ENCODE measurements at places on chromosomes 3 and 15.

- no peak for DNase-seq
Measured at GRCh38 chr15:63037976-63038720, 4.4 kb upstream of the TPM1 start.

DNA sequence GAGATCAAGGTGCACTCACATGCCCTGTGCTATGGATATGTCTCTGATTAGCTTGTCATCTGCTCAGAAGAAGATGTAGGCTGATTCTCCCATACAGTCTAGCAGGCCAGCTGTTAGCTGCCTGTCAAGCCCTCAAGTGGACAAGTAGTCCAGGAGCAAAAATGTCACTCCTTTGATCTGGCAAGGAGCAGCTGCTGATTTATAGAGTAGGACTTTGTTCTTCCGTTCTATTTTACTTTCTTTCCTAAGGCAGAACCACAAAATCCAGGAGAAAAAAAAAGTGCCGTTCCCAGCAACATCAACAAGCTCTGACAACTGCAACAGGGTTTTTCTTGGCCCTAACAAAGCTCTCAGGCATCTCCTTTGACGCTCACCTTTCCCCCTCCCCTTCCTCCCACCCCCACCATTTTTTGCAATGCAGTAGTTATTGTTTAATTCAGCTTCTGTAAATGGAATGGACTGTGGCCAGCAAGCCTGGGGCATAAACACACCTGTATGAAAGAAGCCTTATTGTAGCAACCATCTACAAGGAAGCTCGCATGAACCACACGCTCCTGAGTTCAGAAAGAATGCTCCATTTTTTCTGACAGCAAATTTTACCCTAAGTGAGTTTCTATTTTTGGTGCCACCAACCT is 196.3 kb downstream of the MEIS2 start:
- DNase-seq: no peak

- DNase-seq: no peak
Measured at GRCh38 chr3:17431004-17431403, 311.4 kb downstream of the TBC1D5 start.

GRCh38 chr3:31353166-31353565 is 179.6 kb upstream of the STT3B start:
- no peak for DNase-seq

DNA sequence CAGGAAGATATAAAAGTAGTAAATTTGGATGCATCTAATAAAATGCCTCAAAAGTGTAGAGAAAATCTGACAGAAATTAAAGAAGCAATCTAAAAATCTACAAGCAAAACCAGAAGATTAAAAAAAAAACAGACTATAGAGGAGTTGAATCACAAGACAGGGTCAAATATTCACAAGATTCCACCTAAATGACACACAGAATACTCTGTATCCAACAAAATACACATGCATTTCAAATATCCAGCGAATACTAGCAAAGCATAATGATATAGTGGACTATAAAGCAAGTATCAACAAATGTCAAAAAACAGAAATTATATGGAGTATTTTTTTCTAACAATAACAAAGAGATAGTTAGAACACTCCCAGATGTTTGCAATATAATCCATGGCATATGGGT is 20.5 kb upstream of the ACTC1 start:
- no peak for DNase-seq

DNA sequence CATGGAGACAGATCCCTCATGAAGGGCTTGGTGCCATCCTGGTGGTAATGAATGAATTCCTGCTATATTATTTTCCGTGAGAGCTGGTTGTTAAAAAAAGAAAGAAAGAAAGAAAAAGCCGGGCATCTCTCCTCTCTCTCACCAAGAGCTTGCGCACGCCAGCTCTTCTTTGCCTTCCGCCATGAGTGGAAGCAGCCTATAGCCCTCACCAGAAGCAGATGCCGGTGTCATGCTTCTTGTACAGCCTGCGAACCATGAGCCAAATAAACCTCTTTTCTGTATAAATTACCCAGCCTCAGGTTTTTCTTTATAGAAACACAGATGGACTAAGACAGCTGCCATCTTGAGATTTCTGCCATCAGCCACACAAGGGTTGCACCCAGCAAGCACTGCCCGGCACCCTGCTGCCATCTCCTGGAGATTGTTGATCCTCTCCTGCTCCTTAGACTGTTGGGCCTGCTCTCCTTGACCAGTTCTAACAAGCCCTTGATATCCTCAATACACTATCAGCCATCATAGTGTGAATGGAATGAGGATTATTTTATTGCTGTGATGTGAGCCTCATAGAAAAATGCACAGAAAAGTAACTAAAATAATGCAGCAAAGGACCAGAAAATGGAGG is 3.5 kb upstream of the AHSG start:
- no peak for DNase-seq

DNA sequence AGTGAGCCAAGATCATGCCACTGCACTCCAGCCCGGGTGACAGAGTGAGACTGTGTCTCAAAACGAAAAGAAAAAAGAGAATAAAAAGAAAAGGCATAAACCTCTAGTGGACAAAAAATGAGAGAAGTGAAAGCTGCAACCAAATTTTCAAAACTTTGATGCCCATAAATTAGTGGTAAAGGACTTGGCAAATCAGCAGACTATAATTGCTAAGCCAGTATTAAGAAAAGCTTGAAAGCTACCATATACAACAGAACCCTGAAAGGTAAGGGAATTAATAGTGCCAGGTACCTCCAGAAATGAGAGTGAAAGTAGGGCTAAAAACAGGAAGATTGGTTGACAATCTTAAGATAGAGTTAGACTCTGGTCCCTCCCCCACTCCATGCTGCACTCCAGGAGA is 32.9 kb upstream of the SLC22A13 start:
- DNase-seq: no peak

GRCh38 chr3:172129850-172130716 is 90.7 kb downstream of the FNDC3B start:
- no peak for DNase-seq

DNA sequence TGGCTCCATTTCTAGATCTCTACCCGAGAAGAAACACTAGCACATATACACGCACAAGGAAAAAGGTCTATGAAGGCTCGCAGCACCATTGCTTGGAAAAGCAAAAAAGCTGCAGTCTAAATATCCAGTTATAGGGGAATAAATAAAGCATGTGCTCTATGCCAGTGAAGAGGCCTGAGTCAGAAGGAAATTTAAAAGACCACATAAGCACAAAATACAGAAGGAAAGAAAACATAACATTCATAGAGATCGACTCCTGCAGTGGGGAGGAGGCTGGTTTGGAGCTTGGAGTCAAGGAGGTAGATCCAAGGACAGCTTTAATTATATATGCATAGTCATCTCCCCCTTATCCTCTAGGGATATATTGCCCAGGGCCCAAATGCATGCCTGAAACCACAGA is 114.4 kb downstream of the PDZRN3 start:
- DNase-seq: no peak

DNA sequence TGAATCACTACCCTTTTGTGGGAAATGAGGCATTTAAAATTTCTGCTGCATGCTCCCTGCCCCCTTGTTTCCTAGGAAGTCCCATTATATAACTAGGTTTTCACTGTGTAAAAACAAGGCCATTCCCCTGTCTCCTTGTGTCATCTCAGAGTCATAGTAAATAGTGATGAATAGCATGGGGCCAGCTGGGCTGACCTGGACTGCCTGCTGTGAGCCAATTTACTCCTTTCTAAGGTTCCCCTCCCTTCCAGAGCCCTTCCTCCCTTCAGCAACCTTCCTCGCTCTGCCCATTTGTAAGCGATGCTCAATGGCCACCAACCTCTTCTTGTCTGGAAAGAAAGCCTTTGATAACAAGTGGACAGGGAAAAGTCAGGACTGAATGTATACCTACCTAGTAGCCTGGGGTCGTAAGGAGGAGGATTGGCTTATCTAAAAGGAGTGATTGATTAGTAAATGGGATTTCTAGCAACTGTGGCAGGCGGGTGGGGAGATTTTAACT is 11.7 kb downstream of the ITGA11 start:
- no peak for DNase-seq

DNA sequence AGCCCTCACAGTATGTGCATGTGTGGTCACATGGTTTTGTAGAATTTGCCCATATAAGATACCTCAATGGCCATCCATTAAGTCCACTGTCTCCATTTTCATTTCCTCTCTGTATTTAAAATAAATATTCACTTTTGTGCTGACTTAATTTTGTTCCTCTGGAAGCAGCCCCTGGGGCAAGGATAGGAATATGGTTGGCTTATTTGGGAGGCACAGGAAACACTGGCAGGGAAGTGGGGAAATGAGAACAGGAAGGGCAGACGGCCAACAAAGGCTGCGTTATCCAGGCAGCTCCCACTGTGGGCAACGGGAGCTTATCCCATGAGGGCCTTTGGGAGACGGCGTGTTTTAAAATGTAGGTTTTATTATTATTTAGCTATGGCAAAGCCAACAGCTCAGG is 148.6 kb downstream of the SHQ1 start:
- DNase-seq: no peak

GRCh38 chr3:109532257-109533216 is 195.2 kb upstream of the DPPA4 start:
- no peak for DNase-seq

- DNase-seq: no peak
Measured at GRCh38 chr3:151478335-151478697, 17.5 kb upstream of the IGSF10 start.

- no peak for DNase-seq
Measured at GRCh38 chr3:187985647-187986046, 168.3 kb upstream of the LPP start.

DNA sequence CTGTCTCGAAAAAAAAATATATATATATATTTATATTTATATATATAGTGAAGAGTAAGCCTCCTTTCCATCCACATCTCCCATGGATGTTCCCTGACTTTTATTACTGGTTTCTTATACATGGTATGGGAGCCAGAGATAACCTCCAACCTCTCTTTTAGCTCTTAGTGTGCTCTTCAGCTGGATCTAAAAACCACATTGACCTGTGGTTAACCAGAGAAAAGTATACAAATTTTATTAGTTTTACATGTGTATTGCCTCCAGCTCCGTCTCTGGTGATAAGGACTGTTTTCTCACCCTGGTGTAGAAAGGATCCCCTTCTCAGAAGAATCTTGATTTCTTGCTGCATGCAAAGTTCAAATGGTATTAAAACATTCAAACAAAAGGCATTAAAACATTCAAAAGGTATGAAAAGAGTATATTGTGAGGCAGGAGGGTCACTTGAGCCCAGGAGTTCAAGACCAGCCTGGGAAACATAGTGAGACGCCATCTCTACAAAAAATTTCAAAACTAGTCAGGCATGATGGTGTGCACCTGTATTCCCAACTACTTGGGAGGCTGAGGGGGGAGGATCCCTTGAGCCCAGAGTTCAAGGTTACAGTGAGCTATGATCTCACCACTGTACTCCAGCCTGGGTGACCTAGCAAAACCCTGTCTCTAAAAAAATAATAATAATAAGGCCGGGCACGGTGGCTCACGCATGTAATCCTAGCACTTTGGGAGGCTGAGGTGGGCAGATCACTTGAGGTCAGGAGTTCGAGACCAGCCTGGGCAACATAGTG is 13.5 kb upstream of the TTBK2 start:
- DNase-seq: no peak

DNA sequence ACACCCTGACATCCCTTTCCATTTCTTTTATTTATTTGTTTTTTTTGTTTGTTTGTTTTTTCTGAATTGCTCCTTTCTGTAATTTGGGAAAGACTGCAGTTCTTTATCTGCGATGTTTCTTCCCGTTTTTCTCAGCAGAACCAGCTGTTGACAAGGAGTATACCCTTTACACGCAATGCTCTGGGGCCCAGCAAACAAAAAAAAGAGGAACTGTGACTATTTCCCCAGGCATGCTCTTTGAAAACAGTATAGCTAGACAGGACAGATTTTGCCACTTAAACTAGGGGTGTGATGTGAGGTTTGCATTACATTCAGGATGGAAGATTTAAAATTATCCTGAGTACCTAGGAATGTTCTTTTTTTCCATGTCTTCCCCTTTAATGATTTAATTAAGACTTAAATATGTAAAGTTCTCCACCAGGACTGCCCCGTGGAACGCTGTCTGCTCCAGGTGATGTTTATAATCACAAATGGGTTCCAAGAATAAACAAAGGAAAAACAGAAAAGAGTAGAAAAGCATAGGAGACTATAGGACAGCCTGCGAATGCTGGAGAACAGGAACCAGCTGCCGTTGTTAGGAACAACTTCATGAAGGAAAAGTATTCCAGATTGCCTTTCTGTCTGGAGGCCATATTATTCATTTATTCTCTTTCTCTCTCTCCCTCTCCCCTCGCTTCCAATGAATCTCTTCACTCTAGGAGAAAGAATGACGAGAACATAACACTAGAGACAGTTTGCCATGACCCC is 43.3 kb downstream of the TGFBR2 start:
- no peak for DNase-seq

- no peak for DNase-seq
Measured at GRCh38 chr3:48928679-48929078, 10.0 kb downstream of the ARIH2 start.

GRCh38 chr3:126964261-126964660 is 18.7 kb upstream of the PLXNA1 start:
- no peak for DNase-seq
